ENCODE measurements at places on chromosomes 7 and 10.

- DNase-seq: no peak
These were observed 41.5 kb downstream of the ARHGAP19 start for GRCh38 chr10:97250952-97251351.

DNA sequence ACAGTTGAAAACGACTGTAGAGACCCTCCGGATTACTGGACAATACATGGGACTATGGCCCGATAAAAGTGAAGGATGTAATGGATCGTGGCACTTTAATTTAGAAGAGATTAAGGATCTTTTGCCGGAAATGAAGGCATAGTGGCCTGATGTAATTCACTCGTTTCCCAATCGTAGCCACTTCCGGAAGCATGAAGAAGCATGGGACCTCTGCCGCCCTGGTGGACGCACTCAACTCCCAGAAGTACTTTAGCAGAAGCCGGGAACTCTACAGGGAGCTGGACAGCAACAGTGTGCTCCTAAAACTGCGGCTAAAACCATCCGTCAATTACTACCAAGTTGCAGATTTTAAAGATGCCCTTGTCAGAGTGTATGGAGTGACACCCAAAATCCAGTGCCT is 59.6 kb upstream of the NUPR2 start:
- no peak for DNase-seq

DNA sequence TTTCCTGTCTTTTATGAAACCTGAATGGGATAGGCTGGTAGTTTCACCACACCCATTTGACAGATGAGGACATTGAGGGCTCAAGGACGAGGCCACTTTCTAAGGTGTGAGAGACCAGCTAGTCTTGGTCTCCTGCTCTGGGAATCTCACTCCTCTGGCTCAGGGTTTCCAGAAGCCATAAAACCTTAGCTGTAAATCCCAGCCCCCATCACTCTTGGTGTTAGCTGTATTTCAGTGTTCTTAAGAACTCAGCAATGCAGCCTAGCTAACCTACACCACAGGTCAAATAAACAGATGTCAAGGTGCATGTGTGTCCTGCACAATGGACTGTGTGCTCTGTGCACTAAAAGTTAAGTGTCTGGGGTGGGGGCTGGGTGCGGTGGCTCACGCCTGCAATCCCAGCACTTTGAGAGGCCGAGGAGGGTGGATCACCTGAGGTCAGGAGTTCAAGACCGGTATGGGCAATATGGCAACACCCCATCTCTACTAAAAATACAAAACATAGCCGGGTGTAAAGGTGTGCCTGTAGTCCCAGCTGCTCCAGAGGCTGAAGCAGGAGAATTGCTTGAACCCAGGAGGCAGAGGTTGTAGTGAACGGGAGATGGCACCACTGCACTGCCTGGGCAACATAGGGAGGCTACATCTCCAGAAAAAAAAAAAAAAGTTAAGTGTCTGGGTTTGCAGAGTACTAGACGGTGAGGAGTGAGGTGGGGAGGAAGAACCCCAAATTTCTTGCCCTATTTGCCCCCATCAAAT is 567 bp upstream of the EPO start:
- DNase-seq: no peak

DNA sequence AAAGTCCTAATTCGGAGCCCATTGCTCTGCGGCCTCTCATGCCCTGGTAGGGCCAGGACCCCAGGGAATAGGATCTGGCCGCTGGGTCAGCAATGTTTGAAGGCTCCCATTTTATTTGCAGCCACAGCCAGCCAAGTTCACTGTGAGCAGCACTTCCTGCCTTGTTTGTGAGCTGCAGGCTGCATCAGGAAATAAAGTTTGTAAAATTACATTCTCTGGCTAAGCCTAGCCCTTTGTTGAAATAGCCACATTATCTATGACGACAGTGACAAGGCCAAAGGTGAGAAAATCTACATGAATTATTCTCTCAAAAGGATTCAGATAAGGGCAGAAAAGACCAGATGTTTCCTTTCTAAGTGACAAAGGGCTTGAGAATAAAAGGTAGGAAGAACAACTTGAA is 23.7 kb upstream of the ITGB1 start:
- DNase-seq: no peak
